ENCODE measurements at places on chromosomes 1 and 21. TPM values are rescaled to one million over a fixed set of nuclear protein-coding genes. Genes with fewer than 3 reads are reported as not detected.
A peak's percentile ranks its signal among the peaks of the same experiment; 100 is the strongest.

DNA sequence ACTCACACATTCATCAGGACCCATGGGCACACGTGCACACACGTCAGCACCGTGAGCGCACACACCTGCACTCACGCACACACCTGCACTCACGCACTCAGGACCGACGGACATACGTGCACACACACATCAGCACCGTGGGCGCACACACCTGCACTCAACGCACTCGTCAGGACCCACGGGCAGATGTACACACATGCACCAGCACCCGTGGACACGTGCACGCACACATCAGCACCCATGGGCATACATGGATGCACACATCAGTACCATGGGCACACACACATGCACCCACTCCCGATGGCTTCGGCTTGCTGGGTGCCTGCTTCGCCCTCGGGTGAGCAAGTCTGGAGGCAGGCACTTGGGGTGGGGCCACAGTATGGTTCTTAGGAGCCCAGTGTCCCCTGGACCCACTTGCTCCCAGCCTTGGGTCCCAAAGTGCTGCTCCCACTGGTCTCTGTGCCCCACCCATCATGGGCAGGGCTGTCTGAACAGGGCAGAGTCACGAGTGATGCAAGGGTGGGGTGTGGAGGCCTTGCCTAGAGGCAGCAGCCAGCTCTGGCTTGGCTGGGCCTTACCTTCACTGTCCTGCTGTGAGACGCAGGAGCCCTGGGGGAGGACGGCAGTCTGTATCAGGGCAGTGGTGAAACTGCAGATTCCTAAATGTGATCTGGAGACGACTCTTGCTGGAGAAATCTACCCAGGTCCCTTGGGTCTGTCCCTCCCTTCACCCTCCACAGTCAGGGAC is 49.8 kb downstream of the SKI start:
- no peak for DNase-seq

DNA sequence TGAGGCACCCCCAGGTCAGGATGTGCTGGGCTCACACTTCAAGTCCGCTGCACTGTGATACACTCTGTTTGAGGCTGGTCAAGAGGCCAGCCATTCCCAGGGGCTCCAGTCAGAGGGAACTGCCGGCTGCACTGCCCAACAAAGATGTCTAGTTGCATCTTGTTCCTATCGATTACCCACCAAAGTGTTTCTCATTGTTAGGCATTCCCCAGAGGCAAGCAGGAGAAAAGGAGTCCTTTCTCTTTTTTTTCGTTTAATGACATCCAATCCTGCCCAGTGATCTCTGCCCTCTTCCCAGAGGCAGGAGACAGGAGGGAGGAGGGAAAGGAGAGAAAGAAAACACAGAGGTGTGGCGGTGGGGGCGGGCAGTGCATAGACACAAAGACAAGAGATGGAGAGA is 150.4 kb downstream of the OMA1 start:
- no peak for DNase-seq

- no peak for DNase-seq
Measured at GRCh38 chr21:44253832-44254710, 7.6 kb downstream of the DNMT3L start.

DNA sequence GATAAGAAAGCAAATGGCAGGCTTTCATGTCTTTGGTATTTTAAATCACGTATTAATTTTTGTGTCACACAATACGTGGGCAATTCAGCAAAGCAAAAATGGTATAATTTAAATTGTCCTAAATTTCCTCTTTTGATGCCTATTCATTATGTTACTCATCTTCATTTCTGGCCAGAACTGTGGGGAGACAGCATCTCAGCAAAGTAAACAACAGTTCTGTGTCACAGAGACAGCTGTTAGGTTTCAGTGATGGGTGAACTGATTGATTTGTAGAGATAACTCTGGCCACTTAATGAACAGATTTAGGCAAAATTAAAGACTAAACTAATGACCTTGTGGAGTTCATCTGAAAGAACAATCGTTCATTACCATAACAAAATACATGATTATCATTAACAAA is 49.2 kb downstream of the FH start:
- DNase-seq: no peak

DNA sequence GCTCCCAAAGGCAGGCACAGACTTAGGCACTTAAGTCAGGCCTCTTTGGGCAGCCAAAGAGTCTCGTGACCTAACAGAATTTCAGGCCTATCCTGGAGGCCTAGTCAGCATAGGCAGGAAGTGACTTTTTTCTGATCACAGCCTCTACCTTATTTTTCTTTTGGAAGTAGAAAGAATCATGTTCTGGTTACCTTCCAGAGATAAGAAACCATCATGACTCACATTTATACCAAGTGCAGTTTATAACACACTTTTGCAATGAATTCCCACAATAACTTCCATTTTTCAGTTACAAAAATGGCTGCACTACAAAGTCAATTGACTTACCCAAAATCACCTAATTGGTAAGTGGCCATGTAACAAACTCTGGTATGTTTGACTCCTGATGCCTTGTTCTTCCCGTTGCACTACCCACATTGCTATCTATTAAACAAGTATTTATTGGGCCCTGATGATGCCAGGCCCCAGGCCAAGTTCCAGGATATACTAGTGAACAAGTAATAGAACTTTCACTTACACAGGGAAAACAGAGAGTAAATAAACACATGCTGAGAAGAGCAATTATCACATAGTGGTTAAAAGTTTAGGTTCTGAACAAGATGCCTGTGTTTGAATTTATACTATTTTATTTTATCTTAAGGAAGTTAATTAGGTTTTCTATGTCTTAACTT is 74.3 kb downstream of the SH3GLB1 start:
- no peak for DNase-seq

- peak; percentile 10 for DNase-seq
Measured at GRCh38 chr1:204338360-204338759, 21.4 kb downstream of the PLEKHA6 start.

DNA sequence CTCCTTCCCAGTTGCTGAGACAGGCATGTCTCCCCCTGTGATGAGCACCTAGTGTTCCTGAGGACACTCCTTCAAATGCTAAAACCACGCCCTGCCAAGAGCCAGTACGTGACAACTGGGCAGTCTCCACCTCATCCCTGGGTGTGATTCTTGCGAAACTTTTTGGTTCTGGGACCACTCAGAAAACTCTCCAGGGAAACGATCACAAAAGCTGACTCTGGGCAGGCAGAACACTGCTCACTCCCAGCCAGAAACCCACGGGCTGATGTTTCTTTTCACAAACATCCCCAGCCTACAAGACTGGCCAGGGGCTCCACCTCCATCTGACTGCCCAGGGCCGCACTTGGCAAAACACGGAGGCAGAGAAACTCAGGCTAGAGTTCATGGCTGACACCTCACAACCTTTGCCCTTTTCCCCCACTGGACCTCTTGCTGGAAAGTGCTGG is 24.4 kb downstream of the DHRS3 start:
- DNase-seq: no peak

DNA sequence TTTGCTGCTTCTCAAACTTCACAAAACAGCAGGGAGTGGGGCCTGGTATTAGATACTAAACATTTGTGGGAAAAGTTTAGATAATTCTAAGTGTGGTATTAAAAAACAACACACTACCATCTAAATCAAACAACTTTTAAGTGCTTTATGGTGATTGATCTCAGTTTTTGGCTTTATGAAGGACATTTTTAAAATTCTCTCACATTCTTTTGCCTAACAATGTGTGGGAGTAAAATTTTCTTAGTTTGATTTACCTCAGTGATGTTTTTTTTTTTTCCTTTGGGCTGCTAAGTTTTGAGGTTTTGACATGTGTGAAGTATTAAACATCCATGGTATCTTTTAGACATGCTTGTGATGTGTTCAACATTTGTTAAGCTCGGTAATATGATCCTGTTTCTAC is 116.2 kb downstream of the DISP1 start:
- no peak for DNase-seq

DNA sequence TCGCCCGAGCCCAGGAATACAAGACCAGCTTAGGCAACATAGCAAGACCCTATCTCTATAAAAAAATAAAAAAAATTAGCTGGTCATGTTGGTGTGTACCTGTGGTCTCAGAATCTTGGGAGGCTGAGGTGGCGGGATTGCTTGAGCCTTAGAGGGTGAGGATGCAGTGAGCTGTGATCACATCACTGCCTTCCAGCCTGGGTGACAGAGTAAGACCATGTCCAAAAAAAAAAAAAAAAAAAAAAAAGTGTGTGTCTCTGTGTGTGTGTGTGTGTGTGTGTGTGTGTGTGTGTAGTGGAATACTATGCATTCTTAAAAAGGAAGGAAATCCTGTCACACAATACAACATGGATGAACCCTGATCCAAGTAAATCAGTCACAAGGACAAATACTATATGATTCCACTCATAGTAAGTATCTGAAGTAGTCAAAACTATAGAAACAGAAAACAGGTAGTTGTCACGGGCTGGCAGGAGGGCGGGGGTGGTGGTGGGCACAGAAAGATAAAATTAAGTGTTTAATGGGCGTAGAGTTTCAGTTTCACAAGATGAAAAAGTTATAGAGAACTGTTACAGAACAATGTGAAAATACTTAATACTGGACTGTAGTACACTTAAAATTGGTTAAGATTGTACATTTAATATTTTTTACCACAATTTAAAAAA is 47.8 kb downstream of the SELENOF start:
- DNase-seq: no peak

DNA sequence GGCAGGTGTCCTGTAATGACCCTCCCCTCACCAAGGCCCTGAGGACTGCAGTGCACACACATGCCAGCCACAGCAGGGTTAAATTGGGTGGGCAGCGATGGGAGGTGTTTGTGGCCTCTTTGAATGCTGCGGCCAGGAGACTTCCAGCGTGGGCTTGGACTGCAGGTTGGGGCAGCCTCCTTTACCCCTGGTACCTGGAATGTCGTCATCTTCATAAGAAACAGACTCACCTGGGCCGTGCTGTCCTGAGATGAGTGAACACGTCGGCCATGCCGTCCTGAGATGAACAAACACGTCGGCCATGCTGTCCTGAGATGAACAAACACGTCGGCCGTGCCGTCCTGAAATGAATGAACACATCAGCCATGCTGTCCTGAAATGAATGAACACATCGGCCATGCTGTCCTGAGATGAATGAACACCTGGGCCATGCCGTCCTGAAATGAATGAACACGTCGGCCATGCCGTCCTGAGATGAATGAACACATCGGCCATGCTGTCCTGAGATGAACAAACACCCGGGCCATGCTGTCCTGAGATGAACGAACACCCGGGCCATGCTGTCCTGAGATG is 50.1 kb upstream of the COL6A1 start:
- DNase-seq: no peak

DNA sequence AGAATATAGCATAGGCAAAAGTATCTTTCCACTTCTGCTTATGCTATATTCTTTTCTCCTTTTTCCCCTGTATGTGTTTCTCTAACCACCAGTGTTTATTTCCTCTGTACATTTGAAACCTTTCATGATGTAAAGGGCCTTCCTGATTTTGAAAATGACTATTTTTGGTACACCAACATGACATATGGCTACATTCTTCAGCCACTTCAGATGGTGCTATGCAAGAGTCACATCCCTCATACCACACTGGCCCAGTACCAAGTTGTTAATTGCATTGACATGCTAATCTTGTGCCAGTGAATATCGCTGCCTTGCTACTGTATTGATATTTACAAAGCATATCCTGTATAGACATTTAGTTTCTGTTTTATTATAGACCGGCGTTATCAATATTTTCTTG is 408.7 kb downstream of the NCAM2 start:
- DNase-seq: no peak

DNA sequence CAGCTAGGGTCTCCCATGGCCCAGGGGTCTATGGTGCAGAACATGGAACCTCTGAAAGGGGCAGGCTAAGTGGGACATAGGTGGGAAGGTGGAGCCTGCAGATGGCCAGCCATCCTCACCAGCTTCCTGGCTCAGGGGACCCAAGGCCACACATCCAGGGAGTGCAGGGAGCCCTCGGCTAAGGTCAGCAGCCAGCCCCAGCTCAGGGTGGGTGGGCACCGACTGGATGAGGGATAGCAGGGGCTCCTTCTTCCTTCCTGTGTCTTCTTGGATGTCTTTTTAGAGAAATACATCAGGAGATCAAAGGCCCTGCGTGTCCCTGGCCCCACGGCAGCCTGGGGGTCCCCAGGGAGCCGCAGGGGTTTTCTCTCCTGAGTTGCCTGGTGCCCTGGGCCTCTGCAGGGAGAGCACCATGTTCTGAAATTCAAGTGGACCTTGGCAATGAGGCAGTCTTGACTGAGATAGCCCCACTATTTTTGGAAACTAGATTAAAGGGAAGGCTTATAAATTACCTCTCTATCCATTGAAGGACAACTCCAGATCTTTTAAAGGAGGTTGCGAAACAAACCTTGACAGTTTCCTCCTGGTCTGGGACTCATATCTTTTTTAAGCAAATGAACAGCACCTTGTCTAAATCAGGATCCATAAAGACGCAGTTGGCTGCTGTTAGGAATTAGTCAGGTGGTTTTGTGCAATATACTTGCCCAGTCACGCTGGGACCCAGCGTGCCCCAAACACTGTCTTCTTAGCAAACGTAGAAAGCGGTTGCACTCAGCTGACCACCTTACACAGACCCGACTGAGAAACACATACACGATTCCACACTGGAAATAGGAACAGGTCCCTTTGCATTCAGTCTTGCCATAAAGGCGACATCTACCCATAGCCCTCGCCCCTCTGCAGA is 242.3 kb downstream of the TOMM20 start:
- DNase-seq: no peak

- DNase-seq: no peak
Measured at GRCh38 chr1:6130036-6130435, 50.1 kb downstream of the CHD5 start.

- no peak for DNase-seq
Measured at GRCh38 chr21:25635310-25635709, 3.7 kb upstream of the JAM2 start.

DNA sequence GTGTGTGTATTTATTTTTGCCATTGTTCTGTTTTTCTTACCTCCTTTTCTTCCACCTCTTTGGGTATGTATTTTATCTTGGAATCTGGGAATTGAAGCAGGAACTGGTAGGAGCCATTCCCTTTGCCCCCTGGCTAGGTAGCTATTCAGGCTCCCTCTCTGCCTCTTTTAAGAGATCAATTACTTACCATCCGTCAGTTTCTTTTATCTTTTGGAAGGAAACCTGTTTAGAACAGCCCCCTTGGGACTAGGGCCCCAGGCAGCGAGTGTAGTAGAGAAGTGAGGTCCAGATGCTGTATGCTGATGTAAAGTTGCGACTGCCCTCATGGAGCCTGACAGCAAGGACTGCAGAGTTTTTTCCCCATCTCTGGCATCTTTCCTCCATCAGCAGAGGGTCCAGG is 41.6 kb downstream of the KIRREL1 start:
- DNase-seq: no peak

DNA sequence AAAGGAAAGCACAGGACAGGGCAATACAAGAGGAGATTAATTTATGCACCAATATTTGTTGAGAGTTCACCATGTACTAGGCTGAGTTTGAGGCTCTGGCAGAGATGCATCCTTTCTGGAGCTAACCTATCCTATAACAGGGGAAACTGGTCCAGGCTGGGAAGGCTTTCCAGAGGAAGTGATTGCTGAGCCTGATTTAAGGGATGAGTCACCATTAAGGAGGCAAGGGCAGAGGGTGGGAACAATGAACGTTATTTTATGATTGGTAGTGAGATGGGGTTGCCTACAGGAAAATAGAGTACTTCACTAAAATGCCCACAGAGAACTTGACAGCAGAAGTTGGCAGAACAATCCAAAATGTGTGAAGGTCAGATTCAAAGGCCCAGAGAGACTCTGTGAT is 141.4 kb downstream of the PLPP3 start:
- no peak for DNase-seq

The CFHR2 gene
- not detected for total RNA-seq

The CCDC27 gene
- not detected for total RNA-seq

The VWA5B1 gene
- total RNA-seq: 0.39 TPM

The HSD17B7 gene
- 11.9 TPM for total RNA-seq

The CAPN9 gene
- 0.49 TPM for total RNA-seq
